ENCODE measurements at places on chromosomes 4 and X.

DNA sequence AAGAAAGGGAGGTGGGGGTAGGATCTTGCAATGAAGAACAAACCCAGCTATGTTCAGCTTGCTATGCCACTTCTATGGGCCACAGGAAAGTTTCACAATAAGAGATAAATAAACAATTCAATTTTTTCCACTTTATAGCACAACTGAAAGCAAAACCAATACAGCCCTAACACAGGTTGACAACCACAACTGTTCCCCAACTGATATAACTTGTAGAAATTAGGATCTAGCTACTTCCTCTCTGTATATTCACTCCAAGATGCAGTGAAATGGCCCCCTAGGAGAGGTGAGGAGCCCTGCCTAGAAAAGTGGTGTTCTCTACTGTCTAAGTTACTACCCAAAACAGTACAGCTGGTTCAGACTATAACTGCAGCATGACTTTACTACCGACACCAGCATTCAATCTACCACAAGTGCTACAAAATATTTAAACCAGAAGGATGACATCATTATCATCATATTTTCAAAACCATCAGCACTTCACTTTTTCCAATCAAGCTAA is 77.0 kb downstream of the FBXW7 start:
- no peak overlapping the region for H3K4me3 ChIP-seq
- DNase-seq = no peak
- H3K36me3 ChIP-seq = no peaks in the 10 kb centered on the region

DNA sequence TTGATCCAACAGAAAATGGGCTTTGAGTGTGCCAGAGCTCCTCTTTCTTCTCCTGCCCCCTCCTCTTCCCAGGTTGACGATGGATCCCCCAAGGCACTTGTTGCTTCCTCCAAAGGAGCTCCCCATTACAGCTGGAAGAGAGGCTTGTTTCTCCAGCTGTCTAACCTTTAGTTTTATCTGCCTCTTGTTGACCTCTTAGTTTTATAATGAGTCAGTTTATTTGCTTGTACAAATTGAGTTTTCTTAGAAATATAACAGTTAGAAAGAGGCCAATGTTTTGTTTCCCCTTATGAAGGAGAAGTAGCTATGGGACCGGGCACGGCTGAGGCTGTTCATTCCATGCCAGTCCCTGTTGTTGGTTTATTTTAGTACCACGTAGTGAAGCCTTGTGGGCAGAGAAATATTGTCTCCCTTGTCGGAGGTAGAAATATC is 158.2 kb downstream of the SPRY1 start:
- H3K27ac ChIP-seq = no peak overlapping the region
- H3K27me3 ChIP-seq = no peaks in the 10 kb centered on the region
- no peaks in the 10 kb centered on the region for H3K36me3 ChIP-seq
- DNase-seq = no peak
- no peak overlapping the region for H3K4me3 ChIP-seq

DNA sequence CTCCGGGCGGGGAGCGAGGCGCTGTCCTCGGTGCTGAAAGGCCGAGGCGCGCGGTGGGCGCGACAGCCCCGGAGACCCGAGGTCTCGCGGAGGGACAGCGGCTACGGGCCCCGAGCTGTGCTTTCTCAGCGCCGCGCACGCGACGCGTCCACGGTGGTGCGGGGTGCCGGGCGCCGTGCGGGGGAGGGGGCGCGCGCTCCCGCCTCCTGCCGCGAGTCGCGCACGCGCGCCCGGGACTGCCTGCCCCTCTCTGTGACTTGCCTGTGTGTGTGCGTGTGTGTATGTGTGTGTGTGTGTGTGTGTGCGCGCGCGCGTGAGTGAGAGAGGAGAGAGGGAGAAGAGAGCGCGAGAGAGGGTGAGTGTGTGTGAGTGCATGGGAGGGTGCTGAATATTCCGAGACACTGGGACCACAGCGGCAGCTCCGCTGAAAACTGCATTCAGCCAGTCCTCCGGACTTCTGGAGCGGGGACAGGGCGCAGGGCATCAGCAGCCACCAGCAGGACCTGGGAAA is at the start of gene GRIA2:
TSS of gene GRIA2 (plus strand) at position 358 of the 511 bp plus-strand sequence. CDS start 315 bp downstream, outside the sequence.
- DNase-seq = no peak
- H3K4me3 ChIP-seq = no peak within 1 kb of the TSS
- no peaks in the 10 kb centered on the region for H3K4me1 ChIP-seq
- H3K36me3 ChIP-seq = no peaks in the 10 kb centered on the region

DNA sequence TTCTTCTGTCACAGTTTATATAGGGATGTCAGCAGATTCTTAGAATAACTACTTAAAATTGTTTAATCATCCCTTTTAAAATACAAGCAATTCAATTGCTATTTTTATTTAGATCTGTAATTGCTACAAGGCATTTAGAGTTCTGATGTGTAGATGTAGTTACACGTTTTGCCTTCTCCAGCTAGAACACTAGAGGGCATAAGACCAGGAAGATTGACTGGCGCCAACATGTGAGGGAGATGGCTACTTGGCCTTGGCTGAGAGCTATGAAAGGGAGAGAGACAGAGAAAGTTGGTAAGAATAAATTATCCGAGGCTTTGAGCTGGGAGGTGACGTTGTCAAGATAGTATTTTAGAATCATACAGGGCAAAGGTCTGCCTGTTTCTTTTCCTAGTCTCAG is 563.7 kb upstream of the PRKX start:
- H3K27ac ChIP-seq = no peak overlapping the region
- no peaks in the 10 kb centered on the region for H3K27me3 ChIP-seq
- no peak overlapping the region for H3K4me3 ChIP-seq
- DNase-seq = no peak
- no peaks in the 10 kb centered on the region for H3K36me3 ChIP-seq

GRCh38 chrX:122418758-122419157 is 765.3 kb upstream of the GRIA3 start:
- no peaks in the 10 kb centered on the region for H3K27me3 ChIP-seq
- no peaks in the 10 kb centered on the region for H3K36me3 ChIP-seq
- no peak overlapping the region for H3K4me3 ChIP-seq
- no peaks in the 10 kb centered on the region for H3K4me1 ChIP-seq
- H3K27ac ChIP-seq = no peak overlapping the region

DNA sequence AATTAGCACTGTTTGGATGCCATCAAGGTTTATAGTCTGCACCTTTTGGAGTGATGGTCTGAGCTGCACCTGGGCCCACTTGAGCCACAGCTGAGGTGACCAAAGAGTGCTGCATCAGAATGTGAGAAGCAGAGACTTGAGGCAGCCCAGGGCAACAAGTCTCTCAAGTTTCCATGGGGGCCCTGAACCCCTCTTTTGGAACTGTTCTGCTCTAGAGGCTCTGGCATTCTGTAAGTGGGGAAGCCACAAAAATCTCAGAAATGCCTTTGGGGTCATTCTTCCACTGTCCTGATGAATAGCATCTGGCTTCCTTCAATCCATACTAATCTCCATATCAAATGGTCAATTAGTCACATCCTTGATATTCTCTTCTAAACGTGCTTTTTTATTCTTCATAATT is 298.4 kb upstream of the MAOA start:
- H3K4me3 ChIP-seq = no peak overlapping the region
- no peaks in the 10 kb centered on the region for H3K27me3 ChIP-seq
- H3K4me1 ChIP-seq = no peaks in the 10 kb centered on the region
- no peaks in the 10 kb centered on the region for H3K36me3 ChIP-seq

DNA sequence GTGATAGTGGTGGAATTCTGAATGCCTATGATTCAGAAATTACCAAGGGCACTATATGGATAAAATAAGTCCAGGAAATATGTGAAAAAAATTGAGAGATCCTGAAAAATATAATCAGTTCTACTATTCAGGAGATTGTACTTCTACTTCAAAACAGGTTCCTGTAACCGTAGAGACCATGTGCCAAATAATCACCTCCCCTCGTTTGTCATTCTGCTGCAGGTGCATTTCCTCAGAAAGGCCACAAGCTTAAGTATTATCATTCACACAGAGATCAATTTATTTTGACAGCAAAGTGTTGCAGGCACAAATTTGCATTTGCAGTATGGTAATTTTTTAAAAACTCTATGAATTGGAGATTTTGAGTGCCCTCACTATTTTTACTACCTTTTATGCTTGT is 1000.0 kb downstream of the CCSER1 start:
- H3K4me1 ChIP-seq = no peaks in the 10 kb centered on the region
- no peak overlapping the region for H3K4me3 ChIP-seq

GRCh38 chr4:26217961-26218676 is 102.7 kb upstream of the RBPJ start:
- DNase-seq = no peak
- H3K4me3 ChIP-seq = no peak overlapping the region
- H3K27me3 ChIP-seq = no peaks in the 10 kb centered on the region
- no peaks in the 10 kb centered on the region for H3K36me3 ChIP-seq
- H3K4me1 ChIP-seq = no peaks in the 10 kb centered on the region
- no peak overlapping the region for H3K27ac ChIP-seq

GRCh38 chr4:187962926-187963325 is 32.6 kb upstream of the ZFP42 start:
- no peak for DNase-seq
- H3K36me3 ChIP-seq = no peaks in the 10 kb centered on the region
- H3K4me1 ChIP-seq = no peaks in the 10 kb centered on the region
- no peaks in the 10 kb centered on the region for H3K27me3 ChIP-seq

- no peaks in the 10 kb centered on the region for H3K27me3 ChIP-seq
- H3K4me1 ChIP-seq = no peaks in the 10 kb centered on the region
- H3K36me3 ChIP-seq = peaks cover 6% of the 10 kb centered on the region
- no peak overlapping the region for H3K27ac ChIP-seq
- no peak overlapping the region for H3K4me3 ChIP-seq
- DNase-seq = no peak
These were observed 75.9 kb downstream of the C4orf51 start for GRCh38 chr4:145755802-145756201.

DNA sequence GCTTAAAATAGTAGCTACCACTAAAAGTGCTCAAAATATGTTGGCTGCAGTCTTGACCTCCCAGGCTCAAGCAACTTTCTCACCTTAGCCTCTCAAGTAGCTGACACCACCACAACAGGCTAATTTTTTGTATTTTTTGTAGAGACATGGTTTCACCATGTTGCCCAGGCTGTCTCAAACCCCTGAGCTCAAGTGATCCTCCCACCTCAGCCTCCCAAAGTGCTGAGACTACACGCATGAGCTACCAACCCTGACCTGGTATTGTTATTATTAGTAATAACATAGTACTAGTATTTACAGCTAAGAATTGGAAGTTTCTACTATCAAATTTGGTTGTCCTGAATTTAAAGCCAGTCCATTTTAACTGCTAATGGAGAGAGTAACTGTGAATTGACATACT is 18.0 kb downstream of the STAP1 start:
- H3K4me3 ChIP-seq = no peak overlapping the region
- H3K4me1 ChIP-seq = no peaks in the 10 kb centered on the region
- H3K36me3 ChIP-seq = no peaks in the 10 kb centered on the region
- H3K27me3 ChIP-seq = no peaks in the 10 kb centered on the region
- no peak for DNase-seq

DNA sequence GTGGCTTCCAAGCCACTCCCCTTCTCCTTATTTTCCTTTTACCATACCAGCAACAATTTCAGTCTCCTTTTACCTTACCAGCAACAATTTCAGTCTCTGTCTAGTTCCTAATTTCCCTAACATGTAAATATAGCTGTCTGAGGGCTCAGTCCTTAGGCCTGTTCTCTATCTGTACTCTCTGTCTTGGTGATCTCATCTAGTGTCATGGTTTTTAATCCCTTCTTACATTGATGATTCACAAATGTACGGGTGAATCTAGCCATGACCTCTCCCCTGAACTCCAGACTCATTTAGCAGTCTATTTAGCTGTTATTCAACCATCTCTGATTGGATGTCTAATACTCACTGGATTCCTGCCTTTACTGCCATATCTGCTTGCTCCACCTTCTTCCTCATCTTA is 7.2 kb downstream of the IL15 start:
- no peaks in the 10 kb centered on the region for H3K36me3 ChIP-seq
- no peak overlapping the region for H3K4me3 ChIP-seq
- H3K4me1 ChIP-seq = no peaks in the 10 kb centered on the region
- H3K27me3 ChIP-seq = no peaks in the 10 kb centered on the region
- H3K27ac ChIP-seq = no peak overlapping the region
- no peak for DNase-seq

DNA sequence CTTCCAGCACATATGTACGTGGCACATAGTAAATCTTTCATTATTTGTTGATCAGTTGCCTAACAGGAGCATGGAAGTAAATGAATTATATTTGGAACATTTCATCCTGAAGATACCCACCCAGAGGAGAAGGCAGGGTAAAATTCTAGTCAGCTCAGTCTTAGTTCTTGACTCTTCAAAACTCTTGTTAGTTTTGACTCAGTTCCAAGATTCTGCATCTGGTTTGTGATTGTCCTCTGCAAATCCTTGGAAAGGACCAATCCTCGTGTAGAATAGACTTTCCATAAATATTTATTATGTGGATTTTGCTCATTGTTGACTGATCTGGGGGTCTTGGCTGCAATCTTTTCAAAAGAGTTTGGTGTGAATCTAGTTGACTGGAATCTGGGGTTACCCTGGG is 257.5 kb upstream of the FAT1 start:
- H3K4me1 ChIP-seq = no peaks in the 10 kb centered on the region
- no peak for DNase-seq
- H3K36me3 ChIP-seq = no peaks in the 10 kb centered on the region
- no peaks in the 10 kb centered on the region for H3K27me3 ChIP-seq

- no peaks in the 10 kb centered on the region for H3K36me3 ChIP-seq
- no peak for DNase-seq
- H3K4me1 ChIP-seq = no peaks in the 10 kb centered on the region
- no peaks in the 10 kb centered on the region for H3K27me3 ChIP-seq
- H3K27ac ChIP-seq = no peak overlapping the region
These were observed 517.4 kb downstream of the RPA4 start for GRCh38 chrX:97401154-97401553.

DNA sequence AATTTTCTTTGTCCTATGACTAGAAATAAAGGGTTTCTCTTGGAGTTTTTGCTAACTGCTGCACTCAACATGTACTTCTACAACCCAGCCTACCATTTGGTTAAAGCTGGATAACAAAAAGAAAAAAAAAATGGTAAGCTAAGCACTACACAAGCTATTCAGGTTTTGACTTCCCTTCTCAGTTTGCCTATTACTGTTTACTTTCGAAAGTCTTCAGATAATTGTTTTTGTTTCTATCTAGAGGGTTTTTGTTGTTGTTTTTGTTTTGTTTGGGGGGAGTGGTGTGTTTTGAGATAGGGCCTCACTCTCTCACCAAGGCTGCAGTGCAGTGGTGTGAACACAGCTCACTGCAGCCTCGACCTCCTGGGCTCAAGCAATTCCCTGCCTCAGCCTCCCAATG is 46.6 kb downstream of the CLOCK start:
- no peaks in the 10 kb centered on the region for H3K27me3 ChIP-seq
- no peak for DNase-seq
- H3K36me3 ChIP-seq = peaks cover 3% of the 10 kb centered on the region
- H3K4me3 ChIP-seq = no peak overlapping the region
- H3K27ac ChIP-seq = no peak overlapping the region
- H3K4me1 ChIP-seq = no peaks in the 10 kb centered on the region

DNA sequence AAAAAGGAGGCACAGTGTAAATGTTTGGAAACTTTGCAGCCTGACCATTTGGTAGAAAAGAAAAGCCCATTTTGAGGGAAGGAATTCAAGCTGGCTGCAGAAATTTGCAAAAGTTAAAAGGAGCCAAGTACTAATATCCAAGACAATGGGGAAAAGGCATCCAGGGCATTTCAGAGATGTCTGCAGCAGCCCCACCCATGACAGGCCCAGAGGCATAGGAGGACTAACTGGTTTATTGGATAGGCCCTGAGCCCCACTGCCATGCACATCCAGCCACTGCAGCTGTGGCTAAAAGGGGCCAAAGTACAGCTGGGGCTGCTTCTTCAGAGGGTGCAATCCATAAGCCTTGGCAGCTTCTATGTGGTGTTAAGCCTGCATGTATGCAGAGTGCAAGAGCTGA is 104.9 kb downstream of the HS3ST1 start:
- H3K4me3 ChIP-seq = no peak overlapping the region
- H3K4me1 ChIP-seq = no peaks in the 10 kb centered on the region
- DNase-seq = no peak

Measured in effector memory CD4-positive, alpha-beta T cell (primary cell).